Stimulated activated naive CD4-positive, alpha-beta T cell (primary cell): ENCODE measurements at places on chromosomes 3 and 15.

DNA sequence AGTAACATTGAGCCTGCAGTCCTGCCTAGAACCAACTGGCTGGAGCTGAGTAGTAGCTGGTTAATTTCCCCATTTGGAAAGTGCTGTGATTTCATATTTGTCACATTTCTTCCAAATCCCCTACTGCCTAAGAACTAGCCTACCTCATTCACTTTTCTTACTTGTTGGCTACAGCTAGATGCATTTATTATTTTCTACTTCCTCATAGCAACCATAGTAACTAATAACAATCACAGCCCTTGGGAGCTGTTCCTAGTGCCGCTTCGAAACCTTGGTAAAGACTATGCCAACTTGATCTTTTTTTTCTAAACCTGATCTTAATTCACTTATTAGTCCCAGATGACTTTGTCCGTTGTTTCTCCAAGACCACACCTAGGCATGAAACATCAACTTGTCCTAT lies 240.3 kb downstream of the FGF12 start:
- DNase-seq: no peak

GRCh38 chr3:85050821-85051220 lies 92.0 kb downstream of the CADM2 start:
- no peak for DNase-seq

DNA sequence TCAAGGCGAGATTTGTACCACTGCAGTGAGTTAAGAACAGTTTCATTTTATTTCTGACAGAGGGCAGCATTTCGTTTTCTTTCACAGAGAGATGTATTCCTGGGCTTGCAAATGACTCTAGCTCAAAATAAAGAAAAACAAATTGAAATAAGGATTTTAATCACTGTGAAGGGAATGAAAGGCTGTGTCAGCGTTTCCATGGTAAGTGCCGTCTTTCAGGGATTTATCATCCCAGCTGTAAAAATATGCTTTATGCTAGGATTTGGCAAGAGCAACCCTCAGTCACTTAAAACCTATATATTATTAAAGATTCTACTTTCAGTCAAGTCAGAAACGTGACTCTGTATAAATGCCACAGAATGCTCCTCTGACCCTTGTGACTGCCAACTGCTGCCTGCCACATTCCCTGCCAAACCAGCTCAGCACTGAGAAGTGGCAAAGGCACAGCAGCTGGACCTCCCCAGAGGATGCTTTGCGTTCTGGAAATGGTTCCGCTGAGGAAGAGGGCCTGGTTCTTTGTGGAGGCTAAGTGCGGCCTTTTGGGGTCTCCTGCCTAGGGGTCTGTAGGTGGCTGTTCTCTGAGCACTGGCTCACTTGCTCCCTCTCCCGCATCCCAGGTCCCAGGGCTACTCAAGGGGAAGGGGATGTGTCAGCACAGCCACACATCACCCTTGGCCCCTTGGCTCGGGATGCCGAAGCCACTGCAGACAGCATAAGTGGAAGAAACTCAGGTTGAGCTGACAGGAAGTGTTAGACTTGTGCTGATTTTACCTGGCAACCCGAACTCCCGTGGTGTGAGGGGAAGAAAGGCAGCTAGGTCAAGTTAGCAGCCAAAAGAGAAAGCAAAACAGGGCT lies 56.6 kb upstream of the POMGNT2 start:
- peak; percentile 36 for DNase-seq

GRCh38 chr3:100299016-100299415 lies 35.5 kb upstream of the NIT2 start:
- no peak for DNase-seq

GRCh38 chr15:71812966-71813722 lies 2.8 kb downstream of the NR2E3 start:
- no peak for DNase-seq

- no peak for DNase-seq
Measured at GRCh38 chr3:64554096-64554920, 133.5 kb downstream of the ADAMTS9 start.

DNA sequence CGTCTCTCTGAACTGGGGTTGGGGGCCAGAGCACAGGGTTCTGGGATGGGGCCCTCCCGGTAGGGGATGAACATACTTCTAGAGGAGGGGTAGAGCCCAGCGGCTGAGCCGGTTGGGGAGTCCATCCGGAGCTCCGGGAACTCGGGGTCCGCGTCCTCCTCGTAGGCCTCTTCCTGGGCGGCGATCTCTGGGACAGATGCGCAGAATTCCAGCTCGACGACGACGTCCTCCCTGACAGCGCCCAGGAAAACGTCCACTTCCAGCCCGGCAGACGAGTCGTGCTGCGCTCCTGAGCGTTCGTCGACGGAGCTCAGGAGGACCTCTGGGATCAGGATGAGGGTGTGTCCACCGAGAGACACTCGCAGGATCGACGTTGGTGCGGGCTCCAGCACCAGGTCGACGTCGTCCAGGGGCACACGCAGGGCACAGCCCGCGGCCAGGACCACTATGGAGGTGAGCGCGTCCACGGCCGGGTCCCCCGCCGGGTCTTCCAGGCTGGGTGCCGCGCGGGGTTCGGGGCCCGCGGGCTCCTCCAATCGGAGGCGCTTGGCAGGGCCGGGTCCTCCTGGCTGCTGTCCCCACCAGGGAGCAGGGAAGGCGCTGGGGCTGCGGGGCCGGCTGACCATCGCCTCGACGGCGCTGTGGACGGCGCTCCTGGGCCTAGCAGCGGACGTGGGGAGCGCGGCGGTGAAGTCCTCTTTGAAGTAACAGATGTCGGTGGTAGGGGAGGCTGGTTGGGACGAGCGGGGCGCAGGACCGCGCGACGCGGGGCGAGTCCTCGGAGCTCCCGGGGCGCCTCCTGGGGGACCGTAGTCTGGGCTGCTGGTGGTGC lies 474 bp downstream of the PRR23B start:
- no peak for DNase-seq

- DNase-seq: no peak
Measured at GRCh38 chr3:94036909-94037507, 8.6 kb upstream of the STX19 start.

DNA sequence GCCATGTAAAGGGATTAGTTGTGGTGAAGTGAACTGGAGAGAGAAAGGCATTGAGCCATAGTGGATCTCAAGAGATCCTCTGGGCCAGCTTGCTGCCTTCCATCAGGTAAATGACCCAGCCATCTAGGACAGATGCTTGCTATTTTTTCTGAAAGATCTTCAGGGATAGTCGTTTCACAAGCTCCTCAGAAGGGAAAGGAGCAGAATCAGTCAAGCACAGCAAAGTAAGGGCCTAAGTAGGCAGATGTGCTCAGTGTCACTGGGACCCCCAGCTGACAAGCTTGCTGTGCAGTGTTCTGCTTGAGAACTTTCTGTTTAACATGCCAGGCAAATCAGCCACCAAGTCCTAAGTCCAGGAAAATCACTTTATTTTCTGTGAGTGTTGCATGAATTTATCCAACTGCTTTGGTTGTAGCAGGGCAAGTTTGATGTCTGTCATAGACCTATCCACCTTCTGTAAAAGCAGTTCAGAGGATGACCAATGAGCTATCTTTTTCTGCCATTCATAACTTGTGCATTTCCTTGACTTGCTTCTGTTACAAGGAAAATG lies 319.8 kb downstream of the IL5RA start:
- no peak for DNase-seq

DNA sequence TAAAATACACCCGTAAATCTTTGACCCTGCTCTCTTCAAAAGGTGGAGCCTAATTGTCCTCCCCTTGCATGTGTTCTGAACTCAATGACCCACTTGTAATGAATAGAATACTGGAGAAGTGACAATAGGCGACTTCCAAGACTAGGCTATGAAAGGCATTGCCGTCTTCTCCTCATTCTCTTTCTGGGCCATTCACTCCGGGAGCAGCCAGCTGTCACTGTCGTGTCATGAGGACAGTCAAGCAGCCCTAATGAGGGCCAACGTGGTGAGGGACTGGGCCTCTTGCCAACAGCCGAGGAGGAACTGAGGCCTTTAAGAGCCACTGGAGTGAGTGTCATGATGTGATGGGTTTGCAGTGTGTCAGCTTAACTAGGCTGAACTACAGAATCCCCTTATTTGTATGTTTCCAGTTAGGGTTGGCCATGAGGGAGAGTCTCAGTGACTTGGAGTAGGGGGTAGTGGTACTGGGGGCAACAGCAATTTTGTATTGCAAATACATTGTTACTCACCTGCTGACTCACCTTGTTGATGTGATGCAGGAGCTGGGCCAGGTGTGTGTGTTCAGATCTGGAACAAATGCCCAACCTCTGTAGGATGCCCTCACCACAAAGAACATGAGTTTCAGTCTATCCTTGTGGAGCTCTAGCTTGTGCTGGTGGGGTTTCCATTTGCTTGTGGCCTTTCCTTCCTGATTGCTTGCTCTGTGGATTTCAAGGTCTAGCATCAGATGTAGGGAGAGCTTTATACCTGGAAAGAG lies 188.5 kb upstream of the PROK2 start:
- DNase-seq: no peak

GRCh38 chr15:60386615-60387014 lies 11.2 kb downstream of the ANXA2 start:
- no peak for DNase-seq

GRCh38 chr3:141564241-141564640 lies 77.4 kb downstream of the RASA2 start:
- DNase-seq: no peak

- DNase-seq: no peak
Measured at GRCh38 chr15:79089331-79089889, 1.2 kb downstream of the RASGRF1 start.

GRCh38 chr15:99117111-99117510 lies 12.2 kb downstream of the SYNM start:
- no peak for DNase-seq

DNA sequence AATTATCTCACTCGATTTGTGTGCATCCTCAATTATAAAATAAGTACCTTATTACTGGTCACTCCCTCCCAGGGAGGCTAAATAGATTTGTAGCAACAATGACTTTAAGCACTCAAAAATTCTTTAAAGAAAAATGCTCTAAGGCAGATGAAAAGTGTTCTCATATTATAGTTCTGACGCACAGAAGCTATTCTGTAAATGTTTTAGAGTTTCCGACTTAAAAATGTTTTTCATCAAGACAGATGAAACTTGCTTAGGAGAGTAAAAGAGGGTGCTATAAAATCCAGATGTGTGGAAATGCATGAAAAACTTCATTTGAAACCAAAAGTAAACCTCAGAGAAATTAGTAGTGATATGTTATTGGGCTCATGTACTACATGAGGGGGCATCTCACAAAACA lies 398.4 kb upstream of the KCNMB2 start:
- DNase-seq: no peak

- DNase-seq: no peak
Measured at GRCh38 chr3:99648516-99648915, 10.1 kb downstream of the COL8A1 start.

DNA sequence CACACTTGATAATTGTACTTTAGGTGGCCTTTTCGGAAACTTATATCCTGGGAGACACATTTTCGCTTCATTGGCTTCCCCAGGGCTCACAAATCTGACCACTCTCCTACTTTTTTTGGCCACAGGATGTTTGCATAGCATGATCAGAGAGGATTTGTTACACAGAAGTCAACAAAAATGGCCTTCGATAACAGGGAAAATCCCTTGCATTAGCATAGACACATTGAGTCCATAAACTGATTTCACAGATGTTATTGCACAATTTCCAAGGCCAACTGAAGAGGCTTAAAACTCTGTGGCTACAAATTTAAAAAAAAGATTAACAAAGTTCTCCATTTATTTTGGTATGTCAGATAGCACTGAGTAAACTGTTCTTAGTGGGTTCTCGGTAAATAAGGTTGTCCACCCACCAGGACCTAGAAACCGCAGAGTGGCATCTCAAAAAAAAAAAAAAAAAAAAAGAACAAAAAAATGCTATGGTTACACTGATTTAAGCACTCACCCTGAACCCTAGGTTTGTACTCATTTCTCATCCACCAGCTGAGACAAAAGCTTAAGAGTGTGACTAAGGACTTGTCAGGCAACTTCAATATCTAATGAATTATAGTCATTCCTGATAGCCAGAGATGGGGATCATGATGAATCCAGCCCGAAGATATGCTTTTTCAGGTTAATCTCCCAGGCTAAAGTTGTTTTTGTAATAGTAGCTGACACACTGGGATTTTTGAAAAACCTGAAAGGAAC lies 188.9 kb upstream of the SYNPR start:
- DNase-seq: no peak

- DNase-seq: no peak
Measured at GRCh38 chr15:90126022-90126421, 23.8 kb upstream of the IDH2 start.

DNA sequence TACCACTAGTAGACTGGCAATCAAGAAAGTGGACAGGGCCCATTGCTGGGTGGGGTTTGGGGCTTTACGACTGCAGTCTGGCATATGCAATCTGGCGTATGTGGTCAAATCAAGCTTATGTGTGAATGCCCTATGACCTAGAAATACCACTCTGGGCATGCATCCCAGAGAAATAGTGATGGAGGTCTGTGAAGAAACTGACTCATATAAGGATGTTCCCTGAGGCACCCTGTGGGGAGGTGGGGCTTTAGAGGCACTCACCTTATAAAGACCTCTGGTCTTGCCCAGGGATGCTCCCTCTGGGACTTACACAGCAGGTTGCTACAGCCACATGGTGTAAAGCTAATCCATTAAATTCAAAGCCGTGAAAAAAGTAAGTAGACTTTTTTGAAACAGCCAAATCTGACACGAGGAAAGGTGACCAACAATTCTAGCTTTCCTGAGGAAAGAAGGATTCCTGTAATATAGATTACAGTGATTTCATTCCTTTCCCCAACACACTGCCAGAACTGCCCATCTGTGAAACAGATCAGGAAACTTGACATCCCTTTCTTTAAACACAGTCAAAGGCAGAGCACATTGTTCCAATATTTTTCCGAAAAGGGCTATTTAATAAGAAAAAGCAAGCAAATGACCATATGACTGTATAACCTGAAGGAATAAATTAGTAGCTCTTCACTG lies 13.6 kb downstream of the RARRES1 start:
- DNase-seq: no peak

GRCh38 chr3:13463618-13464400 lies 16.3 kb upstream of the HDAC11 start:
- no peak for DNase-seq

- no peak for DNase-seq
Measured at GRCh38 chr3:82012775-82013174, 251.3 kb upstream of the GBE1 start.

DNA sequence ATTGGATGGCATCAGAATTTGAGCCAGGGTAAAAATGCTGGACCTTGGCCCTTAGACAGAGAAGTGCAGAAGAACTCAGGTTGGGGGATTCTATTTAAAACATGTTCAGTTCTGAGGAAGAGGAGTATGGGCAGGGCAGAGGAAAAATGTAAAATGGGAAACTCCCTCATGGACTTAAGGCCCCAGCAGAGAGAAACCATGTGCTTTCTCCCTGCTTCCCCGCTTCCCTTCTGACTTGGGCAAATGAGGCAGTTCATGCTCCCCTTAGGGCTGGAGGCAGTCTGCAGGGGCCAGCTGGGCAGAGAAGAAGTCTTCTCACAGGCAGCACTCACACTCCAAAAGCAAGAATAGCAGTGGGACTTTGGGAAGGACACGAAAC lies 9.9 kb upstream of the NUDT16 start:
- DNase-seq: no peak

DNA sequence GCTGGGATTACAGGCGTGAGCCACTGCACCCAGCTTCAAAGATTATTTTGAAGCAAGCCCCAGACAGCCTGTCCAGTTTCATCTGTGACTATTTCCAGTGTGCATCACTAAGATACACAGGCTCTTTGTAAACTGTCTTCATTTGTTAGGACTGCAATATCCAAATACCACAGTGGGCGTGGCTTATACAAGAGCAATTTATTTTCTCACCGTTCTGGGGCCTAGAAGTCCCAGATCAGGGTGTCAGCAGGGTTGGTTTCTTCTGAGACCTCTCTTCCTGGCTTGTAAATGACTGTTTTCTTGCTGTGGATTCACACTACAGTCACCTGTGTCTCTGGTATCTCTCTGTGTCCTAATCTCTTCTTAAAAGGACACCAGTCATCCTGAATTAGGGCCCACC lies 59.7 kb downstream of the RLBP1 start:
- DNase-seq: no peak

GRCh38 chr3:161171639-161172552 lies 49.2 kb upstream of the NMD3 start:
- DNase-seq: no peak
